ENCODE measurements at places on chromosomes 7 and 10. TPM values are rescaled to one million over a fixed set of nuclear protein-coding genes. Genes with fewer than 3 reads are reported as not detected.

DNA sequence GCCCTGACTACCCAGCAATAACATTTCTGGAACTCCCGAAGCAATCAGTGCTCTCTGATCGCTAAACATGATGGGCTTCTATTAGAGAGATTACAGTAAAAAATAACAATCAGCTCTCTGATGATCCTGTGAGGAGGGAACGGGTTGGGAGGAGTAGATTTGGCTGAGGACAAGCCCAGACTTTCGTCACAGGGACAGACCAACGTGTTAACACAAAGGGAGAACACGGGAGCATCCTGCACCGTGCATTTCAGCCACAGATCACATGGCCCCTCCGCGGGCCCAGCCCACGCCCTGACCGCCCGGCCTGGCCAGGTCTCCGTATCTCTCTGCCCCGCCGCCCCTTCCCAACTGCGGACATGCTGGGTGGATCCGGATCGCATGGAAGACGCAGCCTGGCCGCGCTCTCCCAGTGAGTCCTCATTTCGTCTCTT lies 95.0 kb upstream of the AGBL3 start:
- DNase-seq, result peak; percentile 66

Gene CTAGE4
- not detected for total RNA-seq

Gene ECD
- 34.7 TPM for total RNA-seq

Gene MMRN2
- 465 TPM for total RNA-seq

Gene GHRHR
- not detected for total RNA-seq

Gene MYH16
- total RNA-seq, result not detected

Gene TWIST1
- total RNA-seq, result not detected

- peak; percentile 96 for DNase-seq
Measured at GRCh38 chr10:17029581-17030271, 99.9 kb downstream of the CUBN start.

DNA sequence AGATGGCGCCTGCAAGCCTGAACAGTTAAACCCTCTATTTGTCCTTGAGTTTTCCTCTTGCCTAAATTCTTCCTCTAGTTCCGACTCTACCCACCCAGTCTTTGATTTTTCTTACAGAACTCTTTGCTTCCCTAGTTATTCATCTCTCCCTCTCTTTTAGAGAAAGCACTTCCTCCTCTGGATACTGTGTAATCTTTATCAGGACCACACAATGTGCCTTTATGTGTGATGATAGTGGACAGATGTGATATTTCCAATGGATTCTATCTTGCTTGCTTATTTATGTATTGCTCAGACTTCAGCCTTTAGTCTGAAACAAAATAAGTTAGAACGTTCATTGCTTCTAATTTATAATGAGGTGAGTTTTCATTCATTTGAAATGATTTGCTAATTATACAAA lies 79.5 kb upstream of the CAV2 start:
- no peak for DNase-seq

DNA sequence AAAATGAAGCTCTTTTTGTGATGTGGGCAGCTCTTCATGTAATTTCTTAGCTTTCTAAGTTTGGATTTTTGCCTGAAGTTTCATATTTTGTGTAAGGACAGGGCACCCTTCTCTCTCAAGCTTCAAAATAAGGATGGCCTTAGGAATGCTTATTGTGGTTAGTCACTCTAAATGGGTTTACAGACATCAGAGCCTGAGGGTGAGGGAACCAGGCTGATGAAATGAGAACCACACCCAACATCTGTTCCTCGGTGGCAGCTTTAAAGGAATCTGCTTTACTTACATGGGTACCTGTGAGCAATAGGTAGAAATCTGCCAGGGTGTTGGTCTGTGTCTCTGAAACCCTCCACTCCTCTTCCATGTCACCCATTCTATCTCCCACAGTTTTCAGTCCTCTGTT lies 174.3 kb downstream of the EMX2 start:
- no peak for DNase-seq

GRCh38 chr7:78141522-78142281 lies 343.1 kb downstream of the PHTF2 start:
- DNase-seq, result no peak

- DNase-seq, result no peak
Measured at GRCh38 chr10:2882628-2883027, 184.7 kb upstream of the PFKP start.

GRCh38 chr7:46486256-46487206 lies 565.5 kb upstream of the IGFBP3 start:
- DNase-seq, result no peak

Gene NOS3
- total RNA-seq, result 33.4 TPM

GRCh38 chr7:44307301-44307900 lies 18.0 kb downstream of the CAMK2B start:
- peak; percentile 61 for DNase-seq

DNA sequence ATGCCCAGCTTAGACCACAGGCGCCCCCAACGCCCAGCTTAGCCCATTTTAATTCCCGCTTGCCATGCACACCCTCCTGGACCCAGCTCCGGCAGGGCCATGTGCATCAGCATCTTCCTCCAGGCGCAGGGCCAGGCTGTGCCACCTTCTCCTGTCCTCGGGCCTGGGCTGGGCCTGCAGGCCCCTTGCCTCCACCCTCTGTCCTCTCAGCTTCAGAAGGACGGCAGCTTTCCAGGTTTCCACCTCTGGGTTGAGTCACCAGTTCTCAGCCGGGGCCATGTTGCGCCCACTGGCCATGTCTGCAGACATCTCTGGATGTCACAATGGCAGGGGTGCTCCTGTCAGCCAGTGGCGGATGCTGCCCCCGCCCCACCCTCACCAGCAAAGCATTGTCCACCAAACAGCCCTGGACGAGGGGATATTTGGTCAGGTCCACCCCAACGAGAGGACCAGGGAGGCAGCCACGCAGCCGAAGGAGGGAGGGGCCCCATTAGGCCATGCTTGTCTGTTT lies 59.1 kb upstream of the NKX6-2 start:
- no peak for DNase-seq

DNA sequence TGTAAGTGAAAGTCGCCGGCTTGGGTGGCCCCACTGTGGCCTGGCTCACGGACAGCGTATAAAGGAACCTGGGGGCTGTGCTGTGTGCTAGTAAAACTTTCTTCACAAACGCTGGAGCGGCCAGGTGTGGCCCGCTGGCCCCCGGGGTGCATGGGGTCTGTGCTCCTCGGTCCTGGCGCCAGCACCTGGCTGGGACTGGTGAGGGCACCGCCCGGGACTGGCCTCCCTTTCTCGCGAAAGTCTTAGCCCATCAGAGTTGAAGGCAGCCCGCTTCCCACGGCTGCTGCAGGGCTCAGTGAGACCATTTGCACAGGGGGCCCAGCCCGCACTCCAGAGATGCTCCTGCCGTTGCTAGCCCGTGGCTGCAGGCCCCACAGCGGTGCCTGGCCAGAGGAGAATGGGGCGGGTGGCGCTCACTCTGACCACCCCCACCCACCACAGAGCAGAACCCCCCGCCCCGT lies 5.8 kb downstream of the PWWP2B start:
- no peak for DNase-seq

- no peak for DNase-seq
Measured at GRCh38 chr10:24884793-24885192, 67.6 kb downstream of the PRTFDC1 start.

DNA sequence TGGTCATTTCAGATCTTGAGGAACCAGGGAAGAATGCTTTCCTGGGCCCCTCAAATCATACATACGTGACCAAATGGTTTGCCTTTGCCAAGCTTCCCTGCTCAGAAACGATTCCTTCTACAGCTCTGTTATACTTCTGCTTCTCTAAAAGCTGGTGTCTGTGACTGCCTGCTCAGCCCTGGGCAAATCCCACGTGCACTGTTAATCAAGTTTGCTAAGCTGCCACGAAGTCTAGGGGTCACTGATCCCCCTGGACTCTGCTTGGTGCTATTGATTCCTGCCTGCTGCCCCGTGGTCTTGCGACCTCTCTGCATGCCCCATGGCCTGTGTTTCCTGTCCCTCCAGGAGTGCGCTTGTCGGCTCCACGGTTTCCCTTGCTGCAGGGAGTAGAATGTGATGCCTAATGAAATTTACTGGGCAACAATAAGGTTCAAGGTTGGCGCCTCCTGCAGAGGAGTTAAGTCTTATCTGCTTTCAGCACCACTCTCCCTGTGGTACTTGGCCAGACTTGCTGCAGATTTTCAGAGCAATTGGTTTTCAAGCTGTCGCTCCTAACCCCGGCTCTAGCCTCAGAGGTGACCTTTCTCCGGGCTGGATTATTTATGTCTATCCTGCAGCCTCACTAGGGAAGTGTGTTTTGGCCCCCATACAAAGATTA lies 201.6 kb upstream of the FZD8 start:
- DNase-seq, result peak; percentile 54

Gene MACC1
- total RNA-seq, result under 0.01 TPM

GRCh38 chr7:55420530-55420929 lies 55.4 kb downstream of the LANCL2 start:
- no peak for DNase-seq

DNA sequence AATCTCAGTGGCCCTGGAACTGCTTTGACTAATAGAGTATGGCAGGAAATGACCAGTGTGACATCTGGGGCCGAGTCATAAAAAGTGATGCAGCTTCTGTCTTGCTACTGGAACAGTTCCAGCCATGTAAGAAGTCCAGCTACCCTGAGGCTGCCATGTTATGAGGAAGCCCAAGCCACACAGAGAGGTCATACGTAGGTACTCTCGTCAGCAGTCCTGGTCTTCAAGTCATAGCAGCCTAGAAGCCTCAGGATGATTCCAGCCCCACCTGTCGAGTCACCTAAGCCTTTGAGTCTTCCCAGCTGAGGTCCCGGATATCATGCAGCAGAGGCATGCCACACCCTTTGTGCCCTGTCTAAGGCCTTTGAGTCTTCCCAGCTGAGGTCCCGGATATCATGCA lies 92.1 kb downstream of the PPP1R3C start:
- DNase-seq, result peak; percentile 15

DNA sequence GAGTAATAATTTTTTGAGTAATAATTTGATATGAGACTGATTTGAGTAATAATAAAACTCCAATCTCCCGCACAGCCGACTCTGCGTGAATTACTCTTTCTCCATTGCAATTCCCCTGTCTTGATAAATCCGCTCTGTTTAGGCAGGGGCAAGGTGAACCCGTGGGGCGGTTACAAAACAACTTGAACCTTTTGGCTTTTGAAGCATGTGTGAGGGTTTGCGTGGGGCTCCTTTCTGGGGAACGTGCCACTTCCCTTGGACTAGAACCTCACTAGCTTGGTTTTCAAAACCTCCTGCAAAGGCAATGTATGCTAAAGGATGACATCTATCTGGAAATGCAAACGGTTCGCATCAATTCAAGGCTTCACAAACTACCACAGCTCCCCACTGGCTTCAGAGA lies 1.5 kb downstream of the CRPPA start:
- DNase-seq, result no peak

Gene CALHM1
- total RNA-seq, result not detected

Gene OR2A5
- total RNA-seq, result not detected

Gene LIPF
- total RNA-seq, result not detected

Gene HOXA4
- 0.65 TPM for total RNA-seq

GRCh38 chr10:71982269-71983178 lies 18.3 kb downstream of the CHST3 start:
- no peak for DNase-seq

GRCh38 chr7:150997817-150998216 lies 7.0 kb downstream of the NOS3 start:
- DNase-seq, result no peak

DNA sequence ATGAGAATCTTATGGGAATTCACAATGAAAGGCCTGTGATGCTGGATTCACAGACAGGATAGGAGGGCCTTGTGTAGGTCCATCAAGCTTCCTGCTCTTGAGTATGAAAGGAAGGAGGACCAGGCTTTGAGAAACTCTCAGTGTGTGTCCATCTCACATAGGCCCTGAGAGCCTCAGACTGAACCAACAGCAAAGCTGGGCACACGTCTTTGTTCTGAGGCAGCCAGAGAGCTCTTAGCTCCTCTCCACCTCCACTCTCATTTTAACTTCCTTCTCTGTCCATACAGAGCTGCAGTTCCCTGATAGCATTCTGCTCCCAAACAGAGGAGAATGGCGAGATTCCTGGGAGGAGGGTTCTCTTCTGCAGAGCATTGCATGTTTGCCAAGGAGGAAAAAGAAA lies 515.6 kb downstream of the CALN1 start:
- no peak for DNase-seq

DNA sequence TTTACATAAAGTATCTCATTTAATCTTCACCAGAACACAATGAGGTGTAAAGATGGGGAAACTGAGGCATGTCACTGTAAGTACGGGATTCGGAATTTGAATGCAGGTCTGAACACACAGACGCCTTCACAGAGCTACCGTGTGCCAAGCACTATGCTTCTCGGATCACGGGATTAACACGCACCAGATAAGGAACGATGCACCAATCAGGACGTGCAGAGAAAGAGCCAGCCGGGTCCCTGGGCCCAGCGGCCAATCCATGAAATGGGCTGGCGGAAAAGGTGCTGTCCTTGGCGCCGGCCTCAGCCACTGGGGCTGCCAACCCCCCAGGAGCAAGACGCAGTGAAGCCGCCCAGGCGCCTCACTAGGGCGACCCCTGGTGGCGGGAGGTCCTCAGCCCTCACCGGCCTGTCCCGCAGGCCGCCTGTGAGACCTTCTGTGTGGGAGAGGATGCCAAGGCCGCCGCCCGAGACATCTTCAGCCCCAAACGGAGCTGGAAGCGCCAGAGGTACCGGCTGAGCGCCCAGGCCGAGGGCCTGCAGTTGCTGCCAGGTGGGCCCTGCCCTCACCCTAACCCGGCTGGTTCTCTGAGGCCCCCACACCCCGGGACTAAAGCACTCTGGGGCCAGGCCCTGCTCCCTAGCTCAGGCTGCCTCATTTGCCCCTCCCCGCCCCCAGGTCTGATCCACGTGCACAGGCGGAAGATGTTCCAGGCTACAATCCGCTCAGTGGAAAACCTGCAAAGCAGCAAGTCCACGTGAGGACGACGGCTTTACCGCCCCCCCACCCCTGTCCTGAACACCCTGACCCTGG lies 15.6 kb downstream of the ATG9B start:
- DNase-seq, result peak; percentile 78

DNA sequence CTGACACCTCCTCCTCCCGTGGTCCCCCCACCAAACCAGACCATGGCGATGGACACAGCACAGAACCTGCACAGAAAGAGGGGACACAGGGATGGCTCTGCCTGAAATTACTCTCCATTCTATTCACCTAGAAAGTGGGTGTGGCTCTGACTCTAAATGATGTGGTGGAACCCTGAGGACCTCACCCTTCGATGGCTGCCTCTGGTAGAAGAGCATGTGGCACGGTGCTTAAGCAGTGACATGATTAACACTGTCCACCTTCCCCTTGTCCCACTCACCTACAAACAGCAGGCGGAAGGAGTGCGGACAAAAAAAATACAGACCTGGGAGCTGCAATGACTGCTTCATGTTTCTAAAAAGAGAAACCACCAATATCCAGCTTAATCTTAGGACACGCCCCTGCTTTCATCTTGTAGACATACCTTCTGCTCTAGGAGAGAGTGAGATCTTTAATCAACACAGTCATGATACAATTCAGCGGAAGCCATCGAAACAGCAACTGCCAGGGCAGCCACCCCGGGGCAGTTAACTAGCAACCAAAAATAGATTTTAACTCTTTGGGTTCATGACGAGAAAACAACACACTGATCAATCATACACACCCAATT lies 11.4 kb downstream of the JCAD start:
- no peak for DNase-seq

GRCh38 chr7:130990178-130990832 lies 256.3 kb upstream of the KLF14 start:
- DNase-seq, result no peak

Gene ZNF33B
- 15.7 TPM for total RNA-seq

Gene ZNF777
- total RNA-seq, result 8.5 TPM
